ENCODE measurements at places on chromosomes 3 and 15.

DNA sequence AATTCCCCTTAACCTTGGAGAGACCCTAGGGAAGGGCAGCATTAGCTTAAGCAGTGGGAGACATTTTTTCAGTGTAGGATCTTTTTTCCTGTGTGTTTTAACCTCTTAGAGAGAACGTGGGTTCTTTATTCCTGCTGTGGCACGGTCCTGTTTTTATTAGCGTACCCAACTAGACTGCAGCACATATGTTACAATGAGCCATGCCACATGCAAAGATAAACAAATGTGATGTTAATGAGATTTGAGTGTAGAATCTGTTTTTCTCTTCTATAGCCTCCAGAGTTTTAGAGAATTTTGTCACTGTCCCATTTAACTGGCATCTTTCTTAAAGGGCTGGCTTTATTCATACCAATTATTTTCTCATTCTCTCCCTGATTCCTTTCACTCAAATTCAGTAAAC, 347.5 kb downstream of the CNTN4 start:
- DNase-seq, result no peak

DNA sequence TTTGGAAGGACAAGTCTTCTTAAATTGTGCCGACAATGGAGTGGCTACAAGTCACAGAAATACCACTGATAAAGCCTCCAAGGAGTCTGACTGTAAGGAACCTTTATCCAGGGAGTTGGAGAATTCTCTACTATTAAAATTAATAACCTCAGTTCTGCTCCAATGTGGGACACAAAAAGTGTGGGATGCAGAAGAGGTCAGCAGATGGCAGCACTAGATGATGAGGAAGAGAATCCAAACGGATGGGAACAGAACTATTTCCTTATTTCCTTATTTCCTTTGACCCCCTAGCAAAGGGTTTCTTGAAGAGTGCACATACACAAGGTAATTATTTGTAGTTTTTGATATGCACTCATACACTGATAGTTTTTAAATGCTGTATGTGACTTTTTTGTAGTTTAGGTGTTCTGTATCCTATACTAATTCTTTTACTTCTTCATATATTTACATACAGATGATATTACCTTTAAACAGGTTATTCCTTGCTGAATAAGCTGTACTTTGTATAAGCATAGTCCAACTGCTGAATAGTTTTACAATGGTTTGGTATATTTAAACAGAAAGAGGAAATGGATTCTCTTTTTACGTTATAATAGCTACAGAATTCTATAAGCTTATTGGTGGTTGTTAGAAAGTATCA, 25.6 kb upstream of the NLGN1 start:
- peak; percentile 38 for DNase-seq

- DNase-seq, result no peak
Observed at GRCh38 chr3:159008401-159008800, 206.5 kb downstream of the MFSD1 start.

DNA sequence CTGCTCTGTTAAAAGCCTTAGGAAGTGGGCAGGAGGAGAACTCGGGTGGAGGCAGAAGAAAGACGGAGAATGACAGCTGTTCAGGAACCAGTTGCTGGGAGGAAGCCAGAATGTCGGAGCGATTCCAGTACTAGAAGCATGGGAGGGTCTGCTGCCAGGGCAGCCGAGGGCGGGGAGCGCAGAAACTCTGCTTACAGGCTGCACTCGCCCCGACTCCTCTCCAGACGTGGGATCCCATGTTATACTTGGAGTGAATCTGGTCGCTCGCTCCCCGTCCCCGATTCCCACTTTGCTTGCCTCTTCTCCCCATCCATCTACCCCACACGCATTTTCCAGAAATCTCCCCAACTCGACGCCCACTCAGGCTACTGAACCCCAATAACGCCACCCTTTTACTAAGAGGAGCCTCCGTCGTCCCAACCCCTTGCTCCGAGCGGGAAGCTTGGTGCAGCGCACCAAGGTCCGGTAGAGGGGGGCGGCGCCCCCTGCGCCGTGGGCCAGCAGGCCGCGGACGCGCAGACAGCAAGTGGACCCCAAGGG, 665 bp downstream of the GATM start:
- no peak for DNase-seq

- no peak for DNase-seq
Observed at GRCh38 chr15:31376511-31376910, 49.9 kb downstream of the KLF13 start.

- DNase-seq, result peak; percentile 94
Observed at GRCh38 chr15:41944313-41944940, 27.9 kb downstream of the EHD4 start.

DNA sequence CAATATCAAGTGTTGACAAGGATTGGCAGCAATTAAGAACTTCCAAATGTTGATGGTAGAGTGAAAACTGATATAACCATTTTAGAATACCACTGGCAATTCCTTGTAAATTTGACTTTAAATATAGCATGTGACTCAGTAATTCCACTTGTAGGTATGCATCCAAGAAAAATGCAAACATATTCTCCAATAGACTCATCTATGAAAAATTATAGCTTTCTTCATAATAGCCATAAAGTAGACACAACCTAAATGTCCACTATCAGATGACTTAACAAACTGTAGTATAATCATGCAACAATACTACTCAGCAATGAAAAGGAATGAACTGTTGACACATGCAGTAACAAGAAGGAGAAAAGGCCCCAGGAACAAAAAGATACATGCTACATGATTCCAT, 988.1 kb downstream of the FHIT start:
- DNase-seq, result peak; percentile 24

DNA sequence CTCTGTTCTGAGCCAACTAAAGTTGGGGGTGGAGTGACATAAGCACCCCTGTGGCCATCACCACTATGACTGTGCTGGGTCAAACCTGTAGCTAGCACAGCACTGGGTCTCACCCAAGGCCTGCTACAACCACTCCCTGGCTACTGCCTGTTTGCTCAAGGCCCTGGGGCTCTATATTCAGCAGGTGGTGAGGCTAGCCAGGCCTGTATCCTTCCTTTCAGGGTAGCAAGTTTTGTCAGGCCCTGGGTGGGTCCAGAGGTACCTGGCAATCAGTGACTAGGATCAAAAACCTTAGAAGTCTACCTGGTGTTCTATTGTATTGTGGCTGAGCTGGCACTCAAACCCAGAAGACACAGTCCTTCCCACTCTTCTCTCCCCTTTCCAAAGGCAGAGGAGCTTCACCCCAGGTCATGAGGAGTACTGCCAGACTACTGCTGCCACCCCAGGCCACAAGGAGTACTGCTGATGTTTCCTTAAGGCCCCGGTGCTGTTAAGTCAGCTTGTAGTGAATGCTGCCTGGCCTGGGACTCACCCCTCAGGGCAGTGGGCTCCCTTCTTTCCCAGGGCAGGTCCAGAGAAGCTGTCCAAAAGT, 170.8 kb downstream of the IGSF11 start:
- DNase-seq, result no peak

- peak; percentile 4 for DNase-seq
Observed at GRCh38 chr15:91627473-91628278, 225.8 kb upstream of the SLCO3A1 start.

DNA sequence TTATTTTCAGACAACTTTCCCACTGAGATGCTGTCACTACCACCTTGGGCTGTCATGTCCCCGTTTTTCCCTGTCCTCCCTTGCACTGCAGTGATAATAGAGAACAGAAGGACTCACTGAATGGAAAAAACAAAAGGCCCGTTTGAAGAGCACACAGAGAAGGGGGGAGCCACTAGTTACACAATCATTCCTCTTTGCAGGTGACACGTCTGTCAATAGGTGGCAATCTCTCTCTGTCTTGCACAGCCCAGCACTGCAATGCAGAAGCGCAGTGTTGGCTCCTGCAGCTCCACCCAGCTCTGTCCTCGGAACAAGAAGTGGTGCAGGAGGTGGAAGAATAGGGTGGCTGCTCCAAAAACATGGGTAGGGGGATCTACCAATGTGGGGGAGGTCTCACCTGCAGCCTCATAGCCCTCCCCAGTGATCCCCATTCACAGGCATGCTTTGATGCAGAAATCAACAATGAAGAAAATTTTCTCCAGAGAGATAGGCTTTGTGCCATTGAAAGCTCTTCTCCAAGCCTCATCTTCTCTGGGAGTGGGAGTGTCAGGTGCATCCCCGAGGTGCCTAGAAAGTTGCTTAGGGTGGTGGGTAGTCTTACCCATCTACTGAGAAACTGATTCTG, 31.8 kb downstream of the FSTL1 start:
- peak; percentile 52 for DNase-seq

DNA sequence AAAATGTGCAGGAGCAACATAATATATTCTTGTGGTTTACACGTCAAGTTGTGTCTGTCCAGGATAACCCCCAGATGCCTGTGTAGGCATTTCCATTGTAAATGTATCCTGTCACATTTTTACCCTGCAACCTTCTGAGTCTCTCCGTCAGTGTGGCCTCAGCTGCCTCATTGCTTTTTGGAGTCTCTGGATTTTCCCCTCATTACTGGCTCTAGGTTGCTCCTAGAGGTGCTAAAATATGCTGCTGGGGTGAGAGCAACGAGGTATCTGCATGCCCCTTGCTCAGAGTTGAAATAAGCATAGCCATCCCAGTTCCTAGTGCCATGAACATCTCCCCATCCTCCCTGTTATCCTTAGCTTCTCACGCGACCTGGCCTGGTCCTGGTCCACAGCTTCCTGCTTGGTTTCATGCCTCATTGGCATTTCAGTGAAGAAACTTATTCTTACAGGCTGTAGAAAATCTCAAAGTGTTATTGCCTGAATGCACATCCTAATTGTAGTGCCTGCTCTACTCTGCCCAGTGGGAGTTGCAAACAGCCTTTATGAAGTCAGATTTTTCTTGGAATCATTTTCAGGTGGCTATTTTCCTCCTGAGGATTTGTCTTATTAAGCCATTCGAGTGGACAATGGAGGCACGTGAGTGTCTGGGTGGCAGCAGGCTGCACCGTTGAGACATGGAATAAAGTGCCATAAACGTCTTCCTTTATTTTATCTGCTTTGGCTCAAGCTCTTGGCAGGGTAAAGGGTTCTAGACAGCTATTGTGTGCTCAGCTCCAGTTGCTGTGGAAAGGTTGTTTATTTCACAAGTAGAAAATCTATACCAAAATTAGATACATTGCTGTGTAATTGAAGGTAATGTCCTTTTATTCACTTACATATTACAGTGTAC, 33.2 kb downstream of the OXNAD1 start:
- no peak for DNase-seq

GRCh38 chr3:184498986-184499606, 62.5 kb upstream of the EPHB3 start:
- DNase-seq, result no peak

- DNase-seq, result no peak
Observed at GRCh38 chr3:195715583-195716266, 5.1 kb upstream of the MUC20 start.

- DNase-seq, result no peak
Observed at GRCh38 chr3:128466840-128467541, at the start of gene DNAJB8. DNAJB8 (minus strand) TSS chr3:128466890; CDS start chr3:128463245, 3,645 bp downstream.

- DNase-seq, result no peak
Observed at GRCh38 chr3:141789281-141789680, 26.1 kb downstream of the GRK7 start.

DNA sequence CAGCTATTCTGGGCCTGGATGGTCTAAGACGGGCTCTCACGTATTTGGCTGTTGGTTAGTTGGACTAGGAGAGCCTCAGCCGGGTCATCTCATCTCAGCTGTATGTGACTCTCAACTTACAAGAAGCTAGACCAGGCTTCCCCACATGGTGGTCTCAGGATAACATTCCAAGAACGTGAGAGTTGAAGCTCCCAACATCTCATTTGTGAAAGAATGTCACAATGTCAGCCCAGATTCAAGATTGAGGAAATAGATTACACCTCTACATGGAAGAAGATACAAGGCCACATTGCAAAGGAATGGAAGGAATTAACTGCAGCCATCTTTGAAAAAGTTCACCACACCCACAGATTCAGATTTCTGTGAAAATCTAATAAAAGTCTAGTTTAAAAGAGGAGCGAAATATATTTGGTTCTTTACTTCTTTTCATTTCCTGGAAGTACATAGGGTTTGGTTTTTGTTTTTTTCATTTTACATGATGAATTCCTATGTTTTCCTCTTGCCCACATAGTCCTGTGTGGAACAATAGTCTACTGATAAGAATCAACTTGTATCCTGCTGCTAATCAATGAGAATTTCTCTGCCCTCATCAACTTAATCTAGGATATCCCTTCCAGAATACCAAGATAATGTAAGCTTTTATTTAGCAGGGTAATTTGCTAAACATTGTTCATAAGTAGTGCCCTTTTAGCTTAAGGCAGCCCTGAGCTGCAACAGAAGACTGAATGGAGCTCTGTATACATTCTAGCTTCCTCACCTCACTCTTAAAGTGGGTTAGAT, 116.5 kb downstream of the CMSS1 start:
- DNase-seq, result no peak

- peak; percentile 68 for DNase-seq
Observed at GRCh38 chr15:89874926-89875564, 18.7 kb downstream of the AP3S2 start.

- DNase-seq, result no peak
Observed at GRCh38 chr15:96619174-96619573, 288.7 kb downstream of the NR2F2 start.

DNA sequence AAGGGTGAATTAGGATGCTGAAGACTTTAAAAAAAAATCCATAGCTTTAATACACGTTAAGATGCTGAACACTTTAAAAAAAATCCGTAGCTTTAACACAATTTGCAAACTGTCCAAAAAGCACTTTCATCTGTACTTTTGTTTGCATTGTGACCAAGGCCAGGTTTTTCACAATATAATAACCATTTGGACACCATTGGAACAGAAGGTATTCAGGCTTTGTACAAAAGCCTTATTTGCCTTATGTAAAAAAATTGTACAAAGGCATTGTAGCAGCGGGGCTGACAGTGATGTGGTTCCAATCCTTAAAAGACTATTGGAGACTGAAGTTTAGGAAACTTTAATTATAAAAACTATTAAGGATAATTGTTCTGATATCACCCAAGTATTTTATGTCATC, 15.2 kb upstream of the ICE2 start:
- no peak for DNase-seq

GRCh38 chr15:73682600-73683090, 1.5 kb upstream of the CD276 start:
- DNase-seq, result no peak

DNA sequence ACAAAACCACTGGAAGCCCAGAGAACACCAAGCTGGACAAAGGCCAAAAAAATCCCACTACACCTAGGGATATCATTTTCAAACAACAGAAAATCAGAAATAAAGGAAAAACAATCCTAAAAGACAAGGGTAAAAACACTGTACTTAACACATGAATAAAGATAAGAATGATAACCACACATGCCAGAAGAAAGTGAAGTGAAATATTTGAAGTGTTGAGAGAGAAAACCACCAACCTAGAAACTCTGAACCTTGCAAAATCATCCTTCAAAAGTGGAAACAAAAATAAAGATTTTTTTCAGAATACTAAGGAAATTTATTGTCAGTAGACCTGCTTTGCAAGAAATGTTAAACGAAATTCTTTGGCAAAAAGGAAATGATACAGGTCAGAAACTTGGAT, 45.1 kb downstream of the KPNA1 start:
- no peak for DNase-seq

Measured in fibroblast of skin of scalp (primary cell).